ENCODE measurements at places on chromosomes 1 and 21.

DNA sequence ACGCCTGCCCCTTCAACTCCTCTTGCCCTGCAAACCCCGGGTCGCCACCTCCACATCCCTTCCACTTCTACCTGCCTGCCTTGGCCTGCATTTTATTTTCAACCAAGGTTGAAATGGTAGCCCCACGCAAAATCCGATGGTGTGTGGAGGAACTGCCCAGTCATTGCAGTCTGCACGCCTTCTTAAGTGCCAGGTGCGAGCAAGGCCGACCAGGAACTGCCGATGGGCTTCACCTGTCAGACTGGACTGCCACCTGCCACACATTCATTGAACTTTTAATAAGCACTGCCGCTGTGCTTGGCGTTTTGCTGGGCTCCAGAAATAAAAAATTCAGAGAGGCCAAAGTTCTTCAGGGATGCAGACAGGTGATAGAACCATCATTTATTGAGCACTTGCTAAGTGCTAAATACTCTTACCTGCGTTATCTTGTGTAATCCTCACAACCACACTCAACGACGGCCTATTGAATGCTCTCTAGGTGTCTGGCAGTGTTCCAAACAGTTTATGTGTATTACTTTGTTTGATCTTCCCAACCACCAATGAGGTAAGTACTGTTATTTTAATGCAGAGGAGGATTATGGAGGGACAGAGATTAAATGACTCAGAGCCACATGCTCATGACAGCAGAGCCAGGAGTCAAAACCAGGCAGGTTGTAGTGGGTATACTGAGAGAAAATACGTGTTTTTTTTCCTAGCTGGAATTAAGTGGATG is 36.2 kb downstream of the CACHD1 start:
- ATAC-seq: no peak

- no peak for ATAC-seq
Measured at GRCh38 chr1:50328552-50328951, 94.7 kb downstream of the DMRTA2 start.

DNA sequence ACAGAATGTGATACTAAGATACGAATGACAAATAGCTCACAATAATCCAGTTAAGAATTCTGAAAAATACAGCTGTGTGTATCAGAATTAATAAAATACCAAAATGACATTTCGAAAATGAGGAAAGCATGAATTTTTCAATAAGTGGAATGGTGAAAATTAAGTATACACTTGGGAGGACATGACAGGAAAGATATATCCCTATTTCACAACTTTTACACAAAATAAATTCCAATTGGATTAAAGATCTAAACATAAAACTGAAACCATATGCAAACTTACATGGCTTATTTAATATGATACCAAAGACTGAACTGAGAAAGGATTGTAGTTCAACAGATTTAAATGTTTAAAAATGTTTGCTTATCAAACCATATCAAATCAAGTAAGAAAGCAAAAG is 510.4 kb upstream of the ADAMTS5 start:
- ATAC-seq: no peak

- ATAC-seq: no peak
Measured at GRCh38 chr1:51295926-51296325, 34.4 kb downstream of the TTC39A start.

DNA sequence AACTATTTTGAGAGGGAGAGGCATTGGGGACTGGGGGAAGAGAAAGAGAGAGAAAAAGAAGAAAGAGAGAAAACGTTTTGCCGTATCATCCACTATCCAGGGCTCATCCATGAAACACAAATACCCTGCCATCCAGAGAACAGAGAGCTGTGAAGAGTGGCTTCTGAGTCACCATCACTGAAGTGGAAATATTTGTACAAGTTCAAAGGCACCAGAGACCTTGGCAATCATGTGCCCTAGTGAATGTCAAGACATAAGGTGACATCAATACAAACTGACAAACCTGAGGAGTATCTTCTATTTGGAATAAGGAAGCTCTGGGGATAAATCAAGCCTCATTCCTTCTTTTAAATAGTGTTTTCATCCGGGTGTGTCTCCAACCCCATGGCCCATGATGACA is 197.2 kb upstream of the PROX1 start:
- ATAC-seq: no peak

GRCh38 chr1:225886159-225887029 is 2.6 kb downstream of the LEFTY1 start:
- no peak for ATAC-seq

- ATAC-seq: no peak
Measured at GRCh38 chr1:93876244-93876643, 2.8 kb downstream of the DNTTIP2 start.

- ATAC-seq: no peak
Measured at GRCh38 chr1:44822131-44822701, 13.9 kb downstream of the BTBD19 start.

GRCh38 chr1:50705041-50705440 is 255.0 kb downstream of the FAF1 start:
- ATAC-seq: no peak

GRCh38 chr21:34602061-34602460 is 12.9 kb downstream of the RCAN1 start:
- ATAC-seq: no peak

GRCh38 chr21:44670642-44671432 is 4.1 kb upstream of the KRTAP12-2 start:
- no peak for ATAC-seq

DNA sequence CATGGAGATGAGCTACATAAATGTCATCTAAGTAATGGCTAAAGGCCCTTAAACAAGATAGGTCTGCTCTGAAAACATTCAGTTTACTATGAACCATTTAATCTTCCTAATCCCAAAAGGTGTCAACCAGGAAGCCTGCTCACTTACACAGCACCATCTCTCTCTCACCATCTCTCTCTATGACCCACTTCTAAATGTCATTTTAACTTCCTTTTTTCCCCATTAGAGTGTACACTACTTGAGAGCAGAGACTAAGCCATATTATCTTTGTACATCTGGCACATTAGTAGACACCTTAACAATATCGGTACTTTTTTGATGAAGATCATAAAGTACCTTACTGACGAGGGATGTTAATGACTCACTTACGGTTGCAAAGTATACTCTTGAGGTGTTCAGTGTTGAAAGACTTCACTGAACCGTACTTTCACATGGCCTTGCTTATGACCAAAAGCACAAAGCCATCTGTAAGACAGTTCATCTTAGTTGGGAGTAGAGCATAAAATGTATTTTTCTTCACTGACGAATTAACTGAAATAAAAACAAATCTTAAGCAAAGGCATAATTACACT is 25.4 kb downstream of the FBXO42 start:
- ATAC-seq: no peak

DNA sequence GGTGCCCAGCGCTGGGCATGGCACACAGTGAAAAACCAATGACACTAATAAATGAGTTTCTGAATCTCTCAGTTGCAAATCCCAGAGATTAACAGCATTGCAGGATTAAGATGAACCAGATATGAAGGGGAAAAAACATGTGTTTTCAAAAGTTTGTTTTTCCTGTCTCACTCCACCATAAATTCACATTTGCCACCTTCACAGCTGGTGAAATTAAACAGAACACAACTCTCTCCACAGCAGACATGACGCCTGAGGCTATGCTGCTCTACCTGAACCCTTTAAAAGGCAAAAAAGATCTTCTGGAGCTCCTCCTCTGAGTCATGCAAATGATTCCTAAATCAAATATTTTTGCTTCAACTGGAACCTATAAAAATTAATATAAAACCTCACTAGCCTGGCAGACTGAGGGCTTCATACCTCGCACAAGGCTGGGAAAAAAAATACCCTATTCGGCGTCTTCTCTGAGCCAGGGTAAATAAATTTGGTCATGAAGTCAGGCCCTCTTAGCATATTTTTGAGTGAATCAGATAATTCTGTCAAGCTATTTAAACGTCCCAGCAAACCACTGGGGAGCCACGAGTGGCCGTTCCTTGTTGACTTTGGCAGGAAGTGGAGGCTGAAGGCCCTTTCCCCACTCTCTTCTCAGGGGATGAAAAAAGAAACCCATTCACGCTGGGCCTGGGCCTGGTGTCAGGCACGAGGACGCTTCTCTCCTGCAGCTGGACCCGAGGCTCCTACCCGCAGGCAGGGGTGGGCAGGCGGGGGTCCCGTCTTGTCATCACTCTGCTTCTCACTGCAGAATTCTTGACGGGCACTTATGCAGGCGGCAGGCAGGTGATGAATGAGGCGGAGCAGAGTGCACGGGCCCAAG is 53.0 kb downstream of the DMRTB1 start:
- ATAC-seq: no peak
